ENCODE measurements at places on chromosomes 5 and 9. TPM values are rescaled to one million over a fixed set of nuclear protein-coding genes. Genes with fewer than 3 reads are reported as not detected.

The LIFR gene
- total RNA-seq = 4.9 TPM

The RMI1 gene
- 10.2 TPM for total RNA-seq

The SLC36A1 gene
- total RNA-seq = 10.5 TPM

The TAS2R1 gene
- total RNA-seq = not detected

The SHISAL2B gene
- total RNA-seq = not detected

The ATOSB gene
- total RNA-seq = 8.6 TPM
